ENCODE measurements at places on chromosomes 16 and 17. TPM values are rescaled to one million over a fixed set of nuclear protein-coding genes. Genes with fewer than 3 reads are reported as not detected.

The STH gene
- not detected for polyA plus RNA-seq

The CCL4L2 gene
- polyA plus RNA-seq: not detected

The ASIC2 gene
- not detected for polyA plus RNA-seq

The SLC5A2 gene
- 1.4 TPM for polyA plus RNA-seq

The TLCD2 gene
- 0.03 TPM for polyA plus RNA-seq

The MPO gene
- polyA plus RNA-seq: not detected

The CLEC19A gene
- not detected for polyA plus RNA-seq

All from CD4-positive, CD25-positive, alpha-beta regulatory T cell (primary cell).